Temporal lobe (tissue), 4 donors: ENCODE measurements at places on chromosomes 3 and 15. TPM values are rescaled to one million over a fixed set of nuclear protein-coding genes. Genes with fewer than 3 reads are reported as not detected.

FILIP1L gene
- 2.2 TPM for total RNA-seq

KBTBD8 gene
- total RNA-seq: 9.8 TPM

CILP gene
- 0.25 TPM for total RNA-seq

MITF gene
- total RNA-seq: 0.98 TPM

UNC13C gene
- 10.8 TPM for total RNA-seq

ILDR1 gene
- total RNA-seq: not detected

NECTIN3 gene
- 134 TPM for total RNA-seq

PRRT3 gene
- total RNA-seq: 2.5 TPM

NANOGP8 gene
- 0.25 TPM for total RNA-seq

MAGEL2 gene
- 2.0 TPM for total RNA-seq

RGMA gene
- 16.2 TPM for total RNA-seq

ISG20 gene
- not detected for total RNA-seq

ITIH1 gene
- total RNA-seq: not detected

IGSF10 gene
- total RNA-seq: 0.74 TPM

LDHAL6B gene
- total RNA-seq: not detected

CIDEC gene
- total RNA-seq: not detected

PPP1R14D gene
- not detected for total RNA-seq

TAGLN3 gene
- 105 TPM for total RNA-seq

STAC gene
- 3.9 TPM for total RNA-seq

NTRK3 gene
- total RNA-seq: 50.9 TPM

TGM4 gene
- not detected for total RNA-seq

GUCA1C gene
- not detected for total RNA-seq

PLXND1 gene
- total RNA-seq: 24.1 TPM

LMCD1 gene
- total RNA-seq: 1.2 TPM

CKMT1A gene
- total RNA-seq: 4.7 TPM

PHC3 gene
- total RNA-seq: 42.8 TPM

PLEKHO2 gene
- 4.9 TPM for total RNA-seq

SUSD5 gene
- total RNA-seq: 1.7 TPM

DUOXA2 gene
- not detected for total RNA-seq

KIF15 gene
- total RNA-seq: 6.4 TPM

TIGIT gene
- under 0.01 TPM for total RNA-seq

STT3B gene
- 139 TPM for total RNA-seq

CLDN16 gene
- 0.25 TPM for total RNA-seq

SH2D7 gene
- total RNA-seq: not detected

NR1I2 gene
- total RNA-seq: 0.74 TPM

CD96 gene
- total RNA-seq: 0.25 TPM

ISLR2 gene
- 176 TPM for total RNA-seq

PLCH1 gene
- total RNA-seq: 12.0 TPM

CLDN18 gene
- total RNA-seq: under 0.01 TPM

ACKR2 gene
- total RNA-seq: 0.74 TPM

KNSTRN gene
- total RNA-seq: 15.0 TPM

ITIH4 gene
- 2.2 TPM for total RNA-seq

NPAP1 gene
- 0.49 TPM for total RNA-seq

STRIT1 gene
- not detected for total RNA-seq

KLHL6 gene
- total RNA-seq: 0.49 TPM

CAND2 gene
- total RNA-seq: 10.6 TPM

OR4F6 gene
- total RNA-seq: not detected

C3orf22 gene
- total RNA-seq: not detected

ST3GAL6 gene
- total RNA-seq: 13.0 TPM

OXTR gene
- 0.74 TPM for total RNA-seq

MASP1 gene
- 42.0 TPM for total RNA-seq

CCR3 gene
- total RNA-seq: not detected

ITIH3 gene
- not detected for total RNA-seq

CNTN3 gene
- total RNA-seq: 28.3 TPM

ADAMTS9 gene
- total RNA-seq: 20.7 TPM

GOLGA6L10 gene
- total RNA-seq: 6.4 TPM

COMMD2 gene
- total RNA-seq: 68.1 TPM

VIPR1 gene
- total RNA-seq: under 0.01 TPM

CPN2 gene
- not detected for total RNA-seq

GOLGA8H gene
- 0.49 TPM for total RNA-seq
